Activated CD4-positive, CD25-positive, alpha-beta regulatory T cell treated with anti-CD3 and anti-CD28 coated beads, Interleukin-2, amount 50 U/mL, for 16 hours (primary cell): ENCODE measurements at places on chromosomes 11 and 22.

DNA sequence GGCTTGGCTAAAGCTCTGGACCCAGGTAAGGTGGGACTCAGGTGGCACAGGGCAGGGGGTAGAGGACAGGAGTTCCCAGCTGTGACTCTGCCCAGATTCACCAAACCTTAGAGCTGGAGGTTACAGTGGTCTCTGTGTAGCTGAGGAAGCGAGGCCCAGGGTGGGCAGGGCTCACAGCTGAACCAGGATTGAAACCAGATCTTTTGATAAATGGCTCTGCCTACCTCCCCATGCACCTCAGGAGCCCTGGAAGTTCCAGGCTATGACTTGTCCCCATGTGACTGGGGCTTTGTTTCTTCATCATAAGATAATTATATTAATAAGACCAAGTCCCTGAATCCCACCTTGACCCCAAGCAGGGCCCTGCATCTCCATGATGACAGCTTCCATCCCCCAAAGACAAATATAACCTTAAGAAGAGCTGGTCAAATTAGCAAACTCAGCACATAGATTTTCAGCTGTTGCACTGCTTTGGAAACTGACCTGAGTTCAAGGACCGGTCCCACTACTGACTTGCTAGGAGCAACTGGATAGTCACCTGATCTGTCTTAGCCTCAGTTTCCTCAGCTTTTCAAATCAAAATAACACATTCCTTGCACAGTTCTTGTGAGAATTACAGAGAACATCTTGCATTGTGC lies 21.3 kb upstream of the TSKU start:
- DNase-seq, result no peak

DNA sequence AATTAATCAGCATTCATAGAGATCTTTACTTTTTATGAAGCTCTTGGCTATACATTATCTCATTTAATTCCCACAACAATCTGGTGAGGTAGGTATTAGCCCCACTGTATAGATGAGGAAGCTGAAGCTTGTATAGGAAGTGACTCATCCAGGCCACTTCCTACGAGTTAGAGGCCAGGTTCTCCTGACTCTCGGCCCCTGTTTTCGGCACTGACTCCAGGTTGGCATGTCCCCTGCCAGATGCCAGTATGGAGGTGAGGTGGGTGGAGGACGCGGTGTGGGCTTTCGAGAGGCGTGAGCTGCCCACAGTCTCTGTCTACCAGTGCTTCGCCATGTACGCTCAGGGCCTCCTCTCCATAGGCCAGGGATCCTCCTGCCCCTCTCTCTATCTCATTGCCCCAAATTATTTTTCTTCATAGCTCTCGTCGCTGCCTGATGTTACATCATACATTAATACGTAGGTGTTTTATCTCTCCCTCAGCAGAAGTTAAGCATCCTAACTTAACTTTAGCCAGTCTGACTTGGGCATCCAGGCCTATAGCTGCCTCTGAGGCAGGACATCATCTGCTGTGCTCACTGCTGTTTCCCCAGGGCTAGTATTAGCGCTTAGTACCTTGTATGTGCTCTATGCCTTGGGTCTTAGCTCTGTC lies 9.0 kb downstream of the DGAT2 start:
- no peak for DNase-seq

DNA sequence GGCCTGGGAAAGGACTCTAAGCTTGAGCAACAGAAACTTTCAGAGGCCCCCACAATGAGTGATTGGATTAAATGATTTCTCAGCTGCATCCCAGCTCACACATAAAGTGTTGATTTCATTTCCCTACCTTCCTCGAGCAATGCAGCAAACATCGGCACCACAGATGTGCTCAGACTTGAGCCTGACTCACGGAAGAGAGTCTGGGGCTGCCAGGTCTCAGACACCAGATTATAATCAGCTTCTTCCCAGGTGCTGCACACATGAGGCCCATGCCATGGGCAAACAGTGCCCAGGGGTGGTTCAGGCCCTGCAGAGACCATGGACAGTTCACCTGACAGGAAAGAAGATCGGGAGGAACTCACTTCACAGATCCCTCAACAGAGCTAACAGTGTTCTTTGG lies 226.6 kb upstream of the TENM4 start:
- no peak for DNase-seq

- DNase-seq, result no peak
Measured at GRCh38 chr11:46383974-46384701, 2.7 kb downstream of the MDK start.

DNA sequence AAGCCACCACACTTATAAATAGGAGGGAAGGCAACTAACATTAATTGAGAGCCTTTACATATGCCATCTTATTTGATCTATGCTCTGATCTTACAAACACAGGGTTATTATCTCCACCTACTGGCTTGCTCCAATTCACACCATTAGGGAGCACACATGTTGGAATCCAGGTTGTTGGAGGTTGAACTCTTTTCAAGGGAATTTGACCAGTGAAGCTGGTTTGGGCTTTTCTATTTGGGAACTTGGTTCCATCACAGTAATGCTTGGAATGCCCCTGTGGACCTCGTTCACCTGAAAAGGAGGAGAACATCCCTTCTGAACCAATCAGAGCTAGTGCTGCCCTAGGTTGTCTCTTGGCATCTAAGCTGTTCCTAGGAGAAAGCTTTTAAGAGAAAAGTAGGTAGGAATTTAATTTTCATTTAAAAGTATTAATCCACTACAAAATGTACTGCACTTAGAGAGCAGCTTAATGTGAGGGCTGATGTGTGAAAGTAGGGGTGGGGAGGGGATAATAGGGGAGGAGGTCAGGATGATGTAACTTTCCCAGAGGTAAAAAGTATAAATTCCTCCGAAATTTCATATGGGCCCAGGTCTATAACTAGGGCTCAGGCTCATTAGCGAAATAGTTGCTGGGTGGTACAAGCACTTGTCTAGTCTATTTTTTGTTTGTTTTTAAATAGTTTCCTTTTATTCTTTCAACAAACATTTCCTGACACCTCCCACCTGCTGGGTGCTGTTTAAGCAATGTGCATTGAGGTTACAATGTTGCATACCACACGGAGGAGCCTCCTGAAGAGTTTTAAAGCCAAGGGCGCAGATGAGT lies 7.6 kb upstream of the MICAL2 start:
- DNase-seq, result no peak

DNA sequence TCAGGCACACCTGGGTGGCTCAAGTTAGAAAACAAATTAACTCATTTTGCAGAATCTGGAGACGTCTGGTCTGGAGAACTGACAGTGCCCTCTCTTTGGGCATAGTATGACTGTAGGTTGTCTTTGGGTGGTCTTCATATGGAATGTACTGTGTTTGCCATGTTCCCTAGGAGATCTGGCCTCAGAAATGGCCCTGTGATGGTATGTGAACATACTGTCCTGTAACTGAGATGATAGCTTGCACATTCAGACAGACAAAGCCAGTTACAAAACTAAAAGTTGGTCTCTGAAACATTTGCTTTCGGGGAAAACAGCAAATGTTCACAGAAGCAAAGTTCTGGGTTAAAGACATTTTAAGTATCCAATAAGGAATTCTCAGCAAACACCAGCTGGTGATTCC lies 29.7 kb downstream of the CD44 start:
- DNase-seq, result no peak

DNA sequence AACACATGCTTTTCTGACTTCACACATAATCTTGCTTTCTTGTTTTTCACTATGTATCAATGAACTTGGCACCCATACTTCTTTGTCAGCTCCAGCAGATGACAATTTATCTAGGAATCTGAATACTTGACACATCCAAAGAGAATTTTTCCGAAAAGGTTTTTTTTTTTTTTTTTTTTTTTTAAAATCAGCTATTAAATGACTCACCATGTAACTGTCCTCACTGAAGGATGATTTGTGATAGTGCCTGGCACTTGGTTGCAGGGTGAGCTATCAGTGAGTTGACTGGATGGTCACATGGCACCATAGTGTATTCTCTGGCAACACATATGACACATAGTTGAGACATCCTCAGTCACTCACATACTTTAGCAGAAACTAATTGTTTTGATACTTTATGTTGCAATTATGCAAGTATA lies 133.4 kb upstream of the E2F8 start:
- no peak for DNase-seq

DNA sequence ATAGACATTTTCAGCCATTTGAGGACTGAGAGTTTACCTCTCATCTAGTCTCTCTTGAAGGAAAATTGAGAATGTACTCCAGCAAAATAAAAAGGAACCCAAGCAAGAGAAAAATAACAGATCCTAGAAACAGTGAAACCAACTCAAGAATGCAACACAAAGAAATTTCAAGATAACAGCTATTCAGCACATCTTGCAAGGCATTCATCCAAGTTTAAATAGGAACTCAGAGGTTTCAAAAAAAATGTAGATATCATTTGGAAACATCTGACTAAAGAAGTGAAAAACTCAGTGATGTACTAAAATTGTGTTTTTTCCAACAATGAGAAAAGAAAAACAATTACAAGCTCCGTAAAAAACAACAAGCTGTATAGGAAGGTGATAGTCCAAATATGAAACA lies 76.4 kb downstream of the TMEM135 start:
- DNase-seq, result no peak

- no peak for DNase-seq
Measured at GRCh38 chr11:84145616-84146185, 859.5 kb upstream of the CCDC90B start.

DNA sequence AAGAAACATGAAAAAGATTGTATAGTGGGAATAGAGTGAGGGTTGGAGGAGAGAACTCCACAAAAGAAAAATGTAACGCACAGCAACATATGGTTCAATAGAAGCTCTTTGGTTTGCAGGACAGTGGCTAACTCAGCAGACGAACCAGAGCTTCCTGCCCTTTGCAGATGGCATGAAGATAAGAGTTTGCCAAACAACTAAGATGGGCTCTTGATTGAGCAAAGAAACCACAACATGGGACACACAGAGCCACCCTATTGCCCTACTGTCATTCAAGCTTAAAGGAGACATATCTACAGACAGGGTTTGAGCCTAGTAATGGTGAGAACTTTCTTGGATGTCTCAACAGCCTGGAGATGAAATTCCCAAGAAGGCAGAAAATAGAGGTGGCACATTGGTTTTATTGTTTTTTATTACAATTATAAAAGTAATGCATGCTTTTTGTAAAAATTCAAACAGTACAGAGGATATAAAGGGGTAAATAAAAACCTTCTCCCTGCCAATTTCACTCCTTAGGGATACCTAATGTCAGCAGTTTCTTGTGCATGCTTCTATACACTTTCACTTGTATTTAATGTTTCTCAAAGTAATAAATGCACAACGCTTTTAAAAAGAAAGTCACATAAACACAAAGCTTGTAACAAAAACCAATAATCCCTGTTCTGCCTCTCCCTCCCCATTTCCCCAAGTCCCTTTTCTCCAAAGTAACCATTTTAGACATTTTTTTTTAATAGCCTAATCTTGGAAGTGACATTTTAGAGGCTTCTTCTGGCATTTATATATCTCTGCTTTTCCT lies 63.7 kb downstream of the COPB1 start:
- no peak for DNase-seq

DNA sequence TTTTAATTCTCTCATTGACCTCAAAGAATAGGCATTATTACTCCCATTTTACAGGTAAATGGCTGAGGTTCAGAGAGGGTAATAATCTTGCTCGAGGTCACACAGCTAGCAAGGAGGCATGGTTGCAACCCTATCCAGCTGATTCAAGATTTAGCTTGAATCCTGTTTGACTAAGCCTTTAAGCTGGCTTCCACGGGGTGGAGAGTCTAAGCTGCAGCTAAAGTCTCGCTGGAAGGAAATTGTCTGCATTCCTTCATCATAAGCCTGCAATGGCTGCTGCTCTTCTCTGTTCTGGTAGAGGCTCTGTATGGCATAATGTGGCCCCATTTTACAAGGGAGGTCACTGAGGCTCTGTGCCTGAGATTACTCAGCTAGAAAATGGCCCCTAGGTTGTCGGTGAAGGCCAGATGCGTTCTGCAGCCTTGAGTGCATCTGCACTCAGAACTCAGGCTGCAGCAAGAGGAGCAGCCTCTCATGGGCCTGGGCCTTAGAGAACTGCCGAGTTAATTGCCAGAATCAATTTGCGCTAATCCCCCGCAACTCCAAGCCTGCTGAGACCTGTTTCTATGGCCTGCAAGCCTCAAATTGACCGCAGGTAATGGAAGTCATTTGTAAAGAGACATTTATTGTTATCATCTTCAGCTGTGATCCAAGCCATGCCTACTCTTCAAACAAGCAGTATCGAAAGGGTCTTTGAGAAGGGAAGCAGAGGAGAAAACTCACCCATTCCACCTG lies 44.1 kb upstream of the SEZ6L start:
- no peak for DNase-seq

DNA sequence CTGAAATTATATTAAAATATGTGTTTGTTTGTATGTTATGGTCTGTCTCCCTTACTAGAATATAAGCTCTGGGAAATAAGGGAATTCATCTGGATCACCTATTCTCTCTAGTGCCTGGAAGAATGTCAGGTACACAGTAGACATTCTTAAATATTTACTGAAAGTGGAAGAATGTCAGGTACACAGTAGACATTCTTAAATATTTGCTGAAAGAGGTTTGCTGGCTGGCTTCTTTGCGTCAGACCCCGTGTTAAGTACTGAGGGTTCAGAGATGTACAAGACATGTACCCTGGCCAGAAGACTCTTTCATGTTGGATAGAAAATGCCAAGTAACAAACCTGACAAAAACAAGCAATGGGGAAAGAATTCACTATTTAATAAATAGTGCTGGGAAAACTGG lies 199.1 kb downstream of the INSC start:
- no peak for DNase-seq

- DNase-seq, result peak; percentile 28
Measured at GRCh38 chr22:17773606-17774205, 563 bp downstream of the BID start.

- peak; percentile 34 for DNase-seq
Measured at GRCh38 chr11:32792948-32793475, 1.4 kb downstream of the CCDC73 start.
